MM.1S (cell line): ENCODE measurements at places on chromosomes 13 and 19.
A peak's percentile ranks its signal among the peaks of the same experiment; 100 is the strongest.

DNA sequence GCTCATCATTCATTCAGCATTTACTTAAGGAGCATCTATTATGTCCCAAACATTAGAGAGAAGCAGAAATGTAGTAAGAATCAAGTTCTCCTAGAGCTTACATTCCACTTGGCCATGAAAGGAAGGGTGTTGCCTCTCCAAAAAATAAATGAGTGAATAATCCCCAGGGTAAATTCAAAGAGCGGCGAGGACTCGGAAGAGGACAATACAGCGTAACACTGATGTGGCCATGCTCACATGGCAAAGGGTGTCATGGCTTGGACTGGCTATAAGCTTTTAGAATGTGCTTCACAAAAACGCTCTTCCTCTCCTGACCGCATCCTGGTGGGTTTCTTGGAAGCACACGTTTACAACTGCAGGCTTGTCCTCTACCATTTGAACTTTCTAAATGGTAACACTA is 290.2 kb downstream of the IRS2 start:
- H3K36me3 ChIP-seq: no peaks in the 10 kb centered on the region
- H3K4me3 ChIP-seq: no peak overlapping the region
- H3K27ac ChIP-seq: no peak overlapping the region

GRCh38 chr19:6739390-6739882 is at the start of gene TRIP10:
Gene TRIP10, plus strand, starts transcription at chr19:6739680. Its CDS starts 82 bp downstream, at chr19:6739762.
- H3K4me1 ChIP-seq: peaks cover 23% of the 10 kb centered on the region
- H3K27ac ChIP-seq: peak within 1 kb of the TSS; percentile 65
- H3K27me3 ChIP-seq: no peaks in the 10 kb centered on the region
- H3K36me3 ChIP-seq: no peaks in the 10 kb centered on the region; the same call in 1 of the 2 replicates
- H3K4me3 ChIP-seq: peak within 1 kb of the TSS; percentile 96

DNA sequence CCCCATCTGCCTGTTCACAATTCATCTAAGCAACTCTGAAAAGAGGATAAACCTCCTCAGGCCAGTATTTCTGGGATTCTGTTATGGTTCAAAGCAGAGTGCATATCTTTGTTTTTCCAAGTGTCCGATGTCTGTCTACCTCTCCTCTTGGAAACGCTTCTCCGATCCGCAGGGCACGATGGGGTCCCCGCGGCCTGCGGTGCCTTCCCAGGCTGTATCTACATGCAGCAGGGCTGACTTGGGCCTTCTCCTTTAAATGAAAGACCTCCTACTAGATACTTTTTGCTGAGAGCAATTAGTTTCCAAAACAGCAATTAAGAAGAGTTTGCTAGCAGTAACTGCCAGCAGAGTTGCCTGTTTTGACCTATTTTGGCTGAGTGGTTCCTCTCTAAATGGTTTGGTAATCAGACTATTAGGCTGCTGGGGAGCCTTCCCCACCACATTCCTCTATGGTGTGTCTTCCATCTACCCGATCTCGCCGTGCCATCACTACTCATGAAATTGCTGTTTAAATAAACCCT is 23.5 kb downstream of the COL4A2 start:
- no peak for DNase-seq
- no peaks in the 10 kb centered on the region for H3K27me3 ChIP-seq
- no peak overlapping the region for H3K27ac ChIP-seq
- H3K36me3 ChIP-seq: no peaks in the 10 kb centered on the region
- H3K4me3 ChIP-seq: no peak overlapping the region

DNA sequence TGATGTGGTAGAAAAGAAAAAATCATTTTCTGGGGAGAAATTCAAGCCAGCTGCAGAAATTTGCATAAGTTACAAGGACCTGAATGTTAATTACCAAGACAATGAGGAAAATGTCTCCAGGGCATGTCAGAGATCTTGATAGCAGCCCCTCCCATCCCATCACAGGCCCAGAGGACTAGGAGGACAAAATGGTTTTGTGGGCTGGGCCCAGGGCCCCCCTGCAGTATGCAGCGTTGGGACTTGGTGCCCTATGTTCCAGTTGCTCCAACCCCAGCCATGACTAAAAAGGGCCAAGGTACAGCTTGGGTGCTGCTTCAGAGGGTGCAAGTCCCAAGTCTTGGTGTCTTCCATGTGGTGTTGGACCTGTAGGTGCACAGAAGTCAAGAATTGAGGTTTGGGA is 76.6 kb upstream of the SOX1 start:
- H3K27ac ChIP-seq: no peak overlapping the region
- no peaks in the 10 kb centered on the region for H3K36me3 ChIP-seq
- no peak for DNase-seq
- no peak overlapping the region for H3K4me3 ChIP-seq
- H3K4me1 ChIP-seq: no peaks in the 10 kb centered on the region

DNA sequence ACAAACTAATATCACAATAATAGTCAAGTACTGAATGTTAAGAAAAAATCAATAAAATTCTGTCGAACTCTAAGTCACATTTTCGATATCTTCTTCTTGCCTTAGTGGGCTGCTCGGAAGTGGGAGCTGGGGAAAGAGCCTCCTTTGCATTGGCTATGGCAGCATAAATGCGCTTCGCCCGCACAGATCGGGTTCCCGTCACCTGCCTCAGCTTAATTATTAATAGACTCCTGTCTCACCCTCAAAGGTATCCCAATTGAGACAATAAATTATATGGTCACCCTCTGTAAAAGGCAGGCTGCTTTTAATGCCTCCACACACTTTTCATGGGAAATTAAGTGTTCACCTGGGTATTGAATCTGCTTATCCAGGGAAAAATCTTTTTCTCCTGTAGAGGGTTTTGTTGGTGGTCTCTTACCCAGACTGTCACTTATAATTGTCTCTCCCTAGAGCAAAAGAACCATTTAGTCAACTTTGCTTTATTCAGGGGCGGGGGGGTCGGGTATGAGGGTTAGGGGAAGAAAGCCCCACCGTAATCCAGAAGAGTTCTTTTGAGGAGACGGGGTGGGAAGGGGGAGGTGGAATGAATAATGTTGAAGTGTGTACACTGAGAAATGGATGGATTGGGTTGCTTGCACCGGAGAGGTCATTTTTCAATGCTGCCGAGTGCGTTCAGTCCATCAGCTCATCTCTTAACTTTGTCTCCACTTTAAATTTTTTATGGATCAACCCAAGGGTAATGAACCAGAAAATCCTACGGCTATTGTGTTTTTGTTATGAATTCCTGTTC is 682.6 kb upstream of the SGCG start:
- peak overlapping the region; percentile 47 for H3K4me3 ChIP-seq
- H3K4me1 ChIP-seq: no peaks in the 10 kb centered on the region
- no peak overlapping the region for H3K27ac ChIP-seq
- H3K36me3 ChIP-seq: no peaks in the 10 kb centered on the region
- H3K27me3 ChIP-seq: no peaks in the 10 kb centered on the region
- DNase-seq: no peak

- no peak overlapping the region for H3K27ac ChIP-seq
- no peaks in the 10 kb centered on the region for H3K27me3 ChIP-seq
- H3K36me3 ChIP-seq: no peaks in the 10 kb centered on the region
- H3K4me1 ChIP-seq: no peaks in the 10 kb centered on the region
- no peak overlapping the region for H3K4me3 ChIP-seq
Observed at GRCh38 chr13:44768775-44769581, 192.8 kb upstream of the TSC22D1 start.

DNA sequence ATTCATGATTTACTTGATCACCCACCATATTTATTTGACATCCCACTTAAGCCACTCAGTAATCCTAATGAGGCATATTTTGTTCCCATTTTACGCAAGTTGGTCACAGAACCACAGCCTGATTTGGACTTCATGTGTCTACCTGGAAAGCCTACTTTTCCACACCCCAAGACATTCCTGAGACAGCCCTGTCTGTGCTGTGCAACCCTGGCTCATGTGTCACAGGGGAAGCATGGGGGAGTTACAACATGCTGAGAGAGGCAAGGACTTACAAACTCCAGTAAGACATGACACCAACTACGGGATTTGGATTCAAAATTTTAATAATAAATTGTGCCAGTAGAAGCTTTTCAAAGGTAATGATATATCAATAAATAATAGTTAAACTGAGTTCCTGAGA is 70.2 kb upstream of the XPO4 start:
- H3K36me3 ChIP-seq: no peaks in the 10 kb centered on the region
- no peak overlapping the region for H3K4me3 ChIP-seq
- DNase-seq: no peak
- H3K27me3 ChIP-seq: no peaks in the 10 kb centered on the region

DNA sequence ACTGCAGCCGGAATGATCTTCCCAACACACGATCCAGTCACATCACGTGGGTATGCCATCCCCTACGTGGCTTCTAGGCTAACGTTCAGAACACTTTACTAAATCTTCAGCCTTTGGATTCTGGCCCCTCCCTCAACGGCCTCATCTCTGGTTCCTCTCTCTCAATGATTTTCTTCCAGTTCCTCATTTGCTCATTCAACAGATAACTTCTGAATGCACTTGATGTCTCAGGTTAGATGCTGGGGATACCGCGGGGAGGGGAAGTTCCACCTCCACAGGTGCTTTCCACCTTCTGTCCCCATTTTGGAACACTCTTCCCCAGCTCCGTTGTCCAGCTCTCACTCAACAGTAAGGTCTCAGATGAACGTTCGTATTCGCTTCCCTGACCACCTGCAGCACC is 66.1 kb downstream of the ATP7B start:
- H3K27me3 ChIP-seq: no peaks in the 10 kb centered on the region
- 0 out of 2 replicates have a peak, but pooled peaks cover 7% of the 10 kb centered on the region for H3K4me1 ChIP-seq
- no peaks in the 10 kb centered on the region for H3K36me3 ChIP-seq
- no peak overlapping the region for H3K4me3 ChIP-seq

GRCh38 chr19:35563207-35563829 is at the start of gene ATP4A:
Gene ATP4A, minus strand, starts transcription at chr19:35563658. Its CDS starts 29 bp downstream, at chr19:35563629.
- H3K27ac ChIP-seq: no peak within 1 kb of the TSS
- DNase-seq: no peak
- no peaks in the 10 kb centered on the region for H3K36me3 ChIP-seq
- no peak within 1 kb of the TSS for H3K4me3 ChIP-seq
- no peaks in the 10 kb centered on the region for H3K4me1 ChIP-seq
- peaks cover 87% of the 10 kb centered on the region for H3K27me3 ChIP-seq

DNA sequence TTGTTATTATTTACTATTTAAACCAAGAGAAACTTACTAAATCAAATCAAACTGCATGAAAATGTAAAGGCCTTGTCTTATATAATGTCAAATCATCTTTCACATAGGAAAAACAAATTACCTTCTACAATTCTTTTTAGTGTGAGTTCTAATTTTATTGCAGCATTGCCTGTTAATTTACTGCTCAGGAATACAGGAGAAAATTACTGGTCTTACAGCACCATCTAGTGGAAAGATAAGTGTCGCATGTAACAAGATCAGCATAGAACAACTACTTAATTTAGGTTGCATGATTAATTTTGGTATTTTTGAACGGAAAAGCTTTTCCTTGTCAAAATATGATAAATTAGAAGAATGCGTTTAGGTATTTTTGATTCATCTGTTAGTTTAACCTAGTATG is 502.7 kb downstream of the UQCRFS1 start:
- no peaks in the 10 kb centered on the region for H3K36me3 ChIP-seq
- no peak overlapping the region for H3K4me3 ChIP-seq
- no peaks in the 10 kb centered on the region for H3K27me3 ChIP-seq
- H3K4me1 ChIP-seq: no peaks in the 10 kb centered on the region

DNA sequence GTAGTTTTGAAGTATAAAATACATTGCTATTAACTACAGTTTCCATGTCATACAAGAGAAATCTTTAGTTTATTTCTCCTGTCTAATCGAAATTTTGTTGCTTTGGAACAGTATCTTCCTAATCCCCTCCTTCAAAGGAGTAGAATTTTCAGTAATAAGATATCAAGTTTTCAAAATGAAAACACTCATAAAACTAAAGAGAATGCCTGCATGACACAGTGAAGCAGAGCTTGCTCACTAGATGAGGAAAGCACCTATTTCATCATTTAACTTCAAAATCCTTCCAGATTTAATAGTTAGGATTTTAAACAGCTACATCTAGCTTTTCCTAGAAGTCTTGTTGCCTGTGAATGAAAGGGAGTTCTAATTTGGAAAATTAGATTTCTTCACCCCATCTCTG is 80.8 kb downstream of the TNFSF11 start:
- H3K27ac ChIP-seq: no peak overlapping the region
- H3K27me3 ChIP-seq: no peaks in the 10 kb centered on the region
- H3K36me3 ChIP-seq: no peaks in the 10 kb centered on the region
- no peak for DNase-seq
- no peak overlapping the region for H3K4me3 ChIP-seq

DNA sequence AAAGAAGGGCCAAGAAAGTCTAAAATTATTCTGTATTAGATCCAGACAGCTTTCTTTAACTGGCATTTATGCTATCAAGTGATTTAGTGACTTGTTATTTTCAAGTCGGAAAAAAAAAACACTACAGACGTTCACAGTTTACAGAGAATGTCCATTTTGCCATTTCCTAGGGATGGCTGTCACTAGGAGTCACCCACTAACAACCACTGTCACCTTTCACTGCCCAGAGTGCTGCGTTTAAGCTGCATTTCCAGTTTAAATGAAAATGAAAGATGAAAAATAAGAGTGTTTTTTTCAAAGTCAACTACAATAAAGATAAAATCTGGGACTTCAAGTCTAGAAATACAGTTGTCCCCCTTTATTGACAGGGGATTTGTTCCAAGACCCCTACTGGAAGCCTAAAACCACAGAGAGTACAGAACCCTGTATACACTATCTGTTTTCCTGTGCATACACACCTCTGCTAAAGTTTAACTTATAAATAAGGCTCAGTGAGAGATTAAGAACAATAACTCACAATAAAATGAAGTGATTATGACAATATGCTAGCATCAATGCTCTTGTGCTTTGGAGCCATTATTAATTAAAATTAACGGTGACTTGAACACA is 112.5 kb downstream of the SACS start:
- no peak for DNase-seq
- no peaks in the 10 kb centered on the region for H3K36me3 ChIP-seq
- H3K4me3 ChIP-seq: peak overlapping the region; percentile 27; the same call in 1 of the 2 replicates
- no peak overlapping the region for H3K27ac ChIP-seq
- no peaks in the 10 kb centered on the region for H3K27me3 ChIP-seq
- H3K4me1 ChIP-seq: no peaks in the 10 kb centered on the region
